Activated CD4-positive, alpha-beta T cell treated with anti-CD3 and anti-CD28 coated beads, Interleukin-2, amount 50 U/mL, for 16 hours (primary cell): ENCODE measurements at places on chromosomes 7 and 10.
A peak's percentile ranks its signal among the peaks of the same experiment; 100 is the strongest.

DNA sequence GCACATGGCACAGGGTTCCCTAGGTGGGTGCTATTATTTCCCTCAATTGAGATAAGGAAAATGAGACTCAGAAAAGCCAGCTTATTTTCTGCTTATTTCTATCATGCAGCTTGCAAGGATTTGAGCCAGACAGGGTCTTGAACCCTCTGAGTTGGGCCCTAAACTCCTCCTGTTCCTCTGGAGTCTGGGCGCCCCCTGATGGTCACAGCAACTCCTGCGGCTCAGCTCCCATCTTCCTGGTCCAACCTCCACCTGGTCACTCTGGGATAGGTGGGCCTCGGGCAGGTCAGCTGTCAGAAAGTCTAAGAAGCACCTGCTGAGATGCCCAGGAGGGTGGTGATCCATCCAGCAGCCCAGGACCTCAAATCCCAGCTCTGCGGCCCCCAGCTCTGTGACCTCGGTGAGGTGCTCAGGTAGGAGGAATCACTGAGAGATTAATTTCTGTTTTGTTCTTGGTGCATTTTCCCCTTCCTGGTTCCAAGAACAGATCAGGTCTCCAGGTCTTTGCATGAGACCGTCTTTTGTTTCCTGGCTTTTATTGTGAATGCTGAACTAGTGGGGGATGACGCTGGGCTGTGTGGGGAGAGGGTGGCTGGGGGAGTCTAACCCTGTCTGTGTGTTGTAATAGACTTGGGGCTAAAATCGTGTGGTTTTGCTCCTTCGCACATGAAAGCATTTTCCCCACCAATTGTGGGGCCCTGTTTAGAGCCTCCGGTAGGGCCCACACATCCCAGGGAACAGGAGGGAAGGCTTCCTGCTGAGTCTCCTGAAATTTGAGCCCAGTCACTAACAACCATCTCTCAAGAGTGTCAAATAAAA is 32.8 kb downstream of the TMEM130 start:
- DNase-seq = peak; percentile 21

- DNase-seq = no peak
Measured at GRCh38 chr10:51709324-51709972, 10.1 kb upstream of the CSTF2T start.

- DNase-seq = no peak
Measured at GRCh38 chr10:114665406-114665805, 7.3 kb upstream of the ABLIM1 start.

GRCh38 chr10:29007748-29008610 is 280.9 kb upstream of the LYZL1 start:
- DNase-seq = no peak

DNA sequence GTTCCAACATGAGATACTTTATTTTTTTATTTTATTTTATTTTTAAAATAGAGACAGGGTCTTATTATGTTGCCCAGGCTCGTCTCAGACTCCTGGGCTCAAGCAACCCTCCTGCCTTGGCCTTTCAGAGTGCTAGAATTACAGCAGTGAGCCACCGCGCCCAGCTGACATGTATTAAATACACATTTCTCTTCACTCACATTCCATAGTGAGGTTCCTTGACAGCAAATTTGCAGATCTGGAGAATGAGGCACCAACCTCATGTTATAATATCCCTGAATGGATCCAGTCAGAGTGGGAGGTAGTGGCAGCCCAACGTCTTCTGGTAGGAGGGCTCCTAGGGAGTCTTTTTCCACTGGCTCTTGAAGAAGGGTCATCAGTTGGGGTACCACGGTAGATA is 46.1 kb downstream of the OGDH start:
- no peak for DNase-seq

DNA sequence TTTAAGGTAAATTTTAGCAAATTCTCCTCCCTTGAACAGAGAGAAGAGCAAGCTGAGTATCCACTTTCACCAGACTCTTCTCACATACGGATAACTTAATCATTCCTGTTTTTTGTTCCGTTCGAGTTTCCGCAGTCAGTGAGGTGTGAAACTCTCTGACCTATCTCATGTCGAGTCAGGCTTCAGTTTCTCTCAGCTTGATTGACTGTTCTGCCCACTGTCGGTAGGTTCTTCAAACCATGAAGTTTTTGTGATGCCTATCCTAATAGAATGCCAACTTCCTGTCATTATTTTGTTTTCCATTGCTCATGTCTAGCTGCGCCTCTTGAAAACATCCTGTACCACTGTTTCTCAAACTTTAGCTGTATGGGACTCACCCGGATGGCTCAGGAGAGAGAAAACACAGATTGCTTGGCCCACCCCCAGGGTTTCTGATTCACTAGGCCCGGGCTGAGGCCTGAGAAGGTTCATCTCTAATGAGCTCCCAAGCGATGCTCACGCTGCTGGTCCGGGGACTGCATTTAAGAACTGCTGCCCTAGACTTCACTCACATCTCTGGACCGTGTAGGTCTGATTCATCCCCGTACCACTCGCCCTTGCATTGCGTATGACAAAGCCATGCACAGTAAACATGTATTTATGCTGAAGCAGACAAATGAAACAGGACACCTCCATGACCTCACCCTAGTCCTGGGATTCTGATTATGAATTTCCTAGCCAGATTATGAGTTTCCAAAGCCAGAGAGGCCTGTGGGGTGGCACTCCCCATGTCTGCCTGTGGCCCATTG is 208.4 kb upstream of the AGK start:
- no peak for DNase-seq

DNA sequence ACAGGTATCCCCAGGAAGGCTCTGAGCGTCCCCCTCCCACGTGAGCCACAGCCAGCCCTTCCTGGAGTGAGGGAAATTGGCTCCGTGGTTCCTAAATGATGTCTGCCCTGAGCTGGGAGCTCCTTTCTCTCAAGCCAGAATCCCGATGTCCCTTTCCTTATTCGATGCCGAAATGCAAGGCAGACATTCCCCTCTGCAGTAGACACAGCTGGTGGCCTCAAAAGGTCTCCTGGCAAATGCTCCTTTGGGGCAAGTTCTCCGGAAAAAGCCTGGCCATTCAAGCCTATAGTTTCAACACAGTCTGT is 98.9 kb downstream of the HIP1 start:
- no peak for DNase-seq

GRCh38 chr10:96596422-96597407 is 9.9 kb upstream of the TM9SF3 start:
- DNase-seq = no peak

DNA sequence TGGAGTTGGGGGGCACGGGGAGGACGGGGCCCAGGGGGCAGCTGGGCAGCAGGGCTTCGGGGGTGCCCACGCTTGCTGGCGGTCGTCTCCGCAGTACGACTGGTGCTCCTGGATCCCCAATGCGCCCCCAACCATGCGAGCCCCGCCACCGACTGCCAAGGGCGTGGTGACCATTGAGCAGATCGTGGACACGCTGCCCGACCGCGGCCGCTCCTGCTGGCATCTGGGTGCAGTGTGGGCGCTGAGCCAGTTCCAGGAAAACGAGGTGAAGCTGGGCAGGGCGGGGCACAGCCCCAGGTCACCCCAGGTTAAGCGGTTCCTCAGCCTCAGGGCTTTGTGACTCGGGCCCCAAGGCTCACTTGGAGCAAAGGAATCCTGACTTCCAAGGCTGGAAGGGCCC is 70.0 kb downstream of the ALOX5 start:
- DNase-seq = no peak

GRCh38 chr7:100801833-100802568 is 25.3 kb downstream of the EPHB4 start:
- no peak for DNase-seq

DNA sequence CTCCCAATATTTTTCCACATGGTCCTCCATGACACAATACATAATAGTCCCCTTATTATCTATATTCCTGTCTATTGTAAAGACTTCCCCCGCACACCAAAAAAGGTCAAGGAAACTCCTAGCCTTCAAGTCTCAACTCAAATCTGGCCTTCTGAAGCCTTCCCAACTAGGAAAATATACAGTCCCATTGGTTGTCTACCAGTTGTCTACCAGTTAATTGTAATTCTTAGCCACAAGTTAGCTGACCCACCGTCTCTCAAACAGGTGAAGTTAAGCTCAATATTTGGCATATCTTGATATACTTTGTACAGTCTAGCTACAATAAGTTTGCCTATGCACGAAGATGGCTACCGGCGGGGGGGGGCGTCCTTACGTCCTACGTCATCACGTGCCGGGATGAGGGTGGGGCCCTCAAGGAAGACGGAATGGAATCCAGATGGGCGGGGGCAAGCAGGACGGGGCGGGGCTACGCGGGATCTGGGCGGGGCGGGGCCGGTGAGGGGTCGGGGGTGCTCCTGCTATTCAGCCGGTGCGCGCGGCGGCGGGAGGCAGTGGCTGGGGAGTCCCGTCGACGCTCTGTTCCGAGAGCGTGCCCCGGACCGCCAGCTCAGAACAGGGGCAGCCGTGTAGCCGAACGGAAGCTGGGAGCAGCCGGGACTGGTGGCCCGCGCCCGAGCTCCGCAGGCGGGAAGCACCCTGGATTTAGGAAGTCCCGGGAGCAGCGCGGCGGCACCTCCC is at the start of gene AHR:
TSS of gene AHR (plus strand) at position 551 of the 738 bp plus-strand sequence. CDS start 613 bp downstream, outside the sequence.
- DNase-seq = peak; percentile 93

DNA sequence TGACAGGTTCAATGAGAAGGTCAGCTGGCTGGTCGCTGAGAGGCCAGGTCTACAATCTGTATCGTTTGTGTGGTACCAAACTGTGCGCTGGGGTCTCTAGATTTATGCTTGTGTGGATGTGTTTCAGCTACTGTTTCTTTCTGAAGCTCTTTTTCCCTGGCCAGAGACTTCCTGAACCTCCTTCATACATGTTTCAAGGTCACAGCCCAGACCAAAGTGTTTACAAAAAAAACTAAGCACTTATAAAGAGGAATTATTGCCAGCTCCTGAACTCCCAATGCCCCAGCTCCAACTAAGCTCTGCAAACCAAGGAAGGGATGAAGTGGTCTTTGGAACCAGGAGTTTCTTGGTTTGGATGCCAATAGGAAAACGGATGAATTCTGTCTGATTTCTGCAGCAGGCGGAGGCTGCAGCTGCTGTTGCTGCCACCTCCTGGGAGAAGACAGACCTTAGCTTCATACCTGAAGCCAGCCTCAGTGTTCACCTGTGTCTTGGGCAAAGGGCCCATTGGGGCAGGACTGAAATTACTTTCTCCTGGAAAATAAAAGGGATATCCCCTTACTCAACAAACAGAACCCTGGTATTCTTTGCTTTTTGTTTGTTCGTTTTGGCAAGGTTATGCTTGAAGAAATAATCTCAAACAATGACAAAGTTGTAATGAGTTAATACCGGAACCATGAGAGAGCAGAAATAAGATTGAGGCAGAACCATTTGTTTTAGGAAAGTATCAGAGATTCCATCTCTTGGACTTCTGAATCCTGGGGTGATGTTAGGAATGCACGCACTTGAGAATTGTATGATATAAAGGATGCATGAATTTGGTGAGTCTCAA is 24.6 kb upstream of the MKLN1 start:
- no peak for DNase-seq

- no peak for DNase-seq
Measured at GRCh38 chr10:48501787-48502771, 102.8 kb downstream of the ARHGAP22 start.

GRCh38 chr7:139431459-139431858 is 52.0 kb downstream of the KLRG2 start:
- DNase-seq = no peak

GRCh38 chr7:67729771-67730170 is 733.1 kb downstream of the TYW1 start:
- no peak for DNase-seq
